ENCODE measurements at places on chromosomes 3 and 15.

- peak; percentile 77 for DNase-seq
Measured at GRCh38 chr3:195859061-195859845, 47.5 kb upstream of the MUC4 start.

DNA sequence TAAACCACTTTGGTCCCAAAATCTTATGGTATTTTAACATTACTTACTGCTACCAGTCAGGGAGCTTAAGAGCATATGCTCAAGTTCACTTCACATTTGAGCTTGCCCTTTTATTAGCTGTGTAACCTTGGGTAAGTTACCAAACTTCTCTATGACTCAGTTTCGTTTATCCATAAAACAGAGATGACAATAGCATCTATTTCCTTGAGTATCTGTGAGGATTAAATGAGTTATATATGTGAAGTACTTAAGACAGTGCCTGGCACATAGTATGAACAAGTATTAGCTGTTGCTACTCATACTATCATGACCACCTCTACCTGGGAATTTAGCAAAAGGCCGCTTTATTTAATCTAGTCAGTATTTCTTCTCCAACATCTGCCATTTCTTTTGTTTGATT lies 5.9 kb downstream of the ATOSA start:
- DNase-seq: no peak

DNA sequence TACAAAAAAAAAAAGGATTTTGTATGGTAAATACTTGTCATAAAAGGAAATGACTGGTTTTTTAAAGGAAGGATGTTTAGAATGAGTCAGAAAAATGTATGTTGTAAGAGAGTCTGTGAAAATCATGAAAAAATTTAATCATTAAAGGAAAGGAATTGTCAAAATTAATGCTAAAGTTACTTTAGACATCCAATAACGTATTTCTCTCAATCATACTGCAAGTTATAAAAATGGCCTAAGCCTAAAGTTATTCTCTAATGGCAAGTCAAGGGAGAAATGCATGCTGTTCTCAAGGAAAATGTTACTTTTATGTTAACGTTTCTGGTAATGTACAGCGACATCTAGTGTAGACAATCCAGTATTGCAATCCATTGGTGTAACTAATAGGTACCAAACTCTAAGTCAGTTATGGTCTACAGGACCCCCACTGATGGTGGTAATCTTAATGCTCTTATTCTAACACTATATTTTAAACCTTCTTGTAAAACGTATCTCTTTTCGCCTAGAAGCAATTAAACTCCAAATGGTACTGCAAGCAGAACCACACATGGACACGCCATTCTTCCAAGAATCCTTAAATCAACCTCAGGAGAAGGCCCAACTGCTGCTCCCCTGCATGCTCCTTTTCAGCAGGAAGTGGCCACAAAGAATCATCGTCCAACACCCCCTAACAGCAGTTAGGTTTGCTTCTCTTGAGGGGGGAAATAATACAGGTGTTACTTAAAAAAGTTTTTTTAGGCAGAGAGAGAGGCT lies 35.2 kb downstream of the NCEH1 start:
- DNase-seq: peak; percentile 80

DNA sequence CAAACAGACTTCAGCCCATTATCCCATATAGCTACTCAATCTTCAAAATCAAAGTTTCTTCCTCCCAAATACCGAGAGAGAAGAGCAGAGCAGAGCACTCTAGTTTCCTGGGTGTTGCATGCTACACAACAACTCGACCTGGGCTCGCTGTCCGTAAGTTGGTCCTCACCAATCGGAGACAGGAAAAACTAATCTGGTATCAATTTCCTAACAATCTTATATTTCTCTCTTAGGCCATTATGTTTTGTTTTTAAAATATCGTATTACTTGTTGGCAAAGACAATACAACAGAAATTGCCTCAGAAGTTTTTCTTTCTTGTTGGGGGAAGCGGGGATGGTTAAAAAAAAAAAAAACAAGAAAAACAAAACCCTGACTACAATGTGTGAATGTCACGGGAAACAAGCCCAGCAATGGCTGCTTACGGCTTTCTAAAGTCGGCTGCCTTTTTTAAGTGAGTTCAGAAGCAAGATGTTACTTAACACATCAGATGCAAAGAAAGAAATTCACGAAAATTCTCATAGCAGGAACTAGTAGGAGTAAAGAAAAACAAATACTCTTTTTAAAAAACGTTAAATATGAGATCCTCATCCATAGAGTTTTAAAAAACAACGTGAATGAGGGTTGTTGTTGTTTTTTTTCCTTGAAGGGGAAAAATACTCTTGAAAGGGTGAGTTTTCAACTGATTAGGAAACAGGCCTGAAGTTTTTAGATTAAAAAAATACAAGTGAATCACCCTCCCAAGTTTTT lies 1.9 kb downstream of the VGLL4 start:
- peak; percentile 76 for DNase-seq

DNA sequence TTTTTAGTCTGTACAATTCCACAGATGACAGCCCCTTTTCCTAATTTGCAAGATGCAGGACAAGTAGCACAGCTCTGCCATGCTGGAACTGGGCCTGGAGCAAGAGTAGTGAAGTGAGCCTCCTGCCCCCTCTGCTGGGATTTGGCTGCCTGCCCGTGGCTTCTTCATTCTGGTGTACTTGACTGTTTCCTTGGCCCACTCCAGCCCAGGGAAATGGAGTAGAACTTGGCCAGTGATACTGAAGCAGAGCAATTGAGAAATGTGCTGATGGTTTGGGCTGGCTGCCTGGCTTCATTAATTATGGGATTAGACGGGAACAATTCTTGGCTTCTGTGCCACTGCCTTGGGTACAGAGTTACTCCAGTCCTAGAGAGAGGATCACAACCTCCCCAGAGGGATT lies 2.8 kb downstream of the GPD1L start:
- peak; percentile 28 for DNase-seq

DNA sequence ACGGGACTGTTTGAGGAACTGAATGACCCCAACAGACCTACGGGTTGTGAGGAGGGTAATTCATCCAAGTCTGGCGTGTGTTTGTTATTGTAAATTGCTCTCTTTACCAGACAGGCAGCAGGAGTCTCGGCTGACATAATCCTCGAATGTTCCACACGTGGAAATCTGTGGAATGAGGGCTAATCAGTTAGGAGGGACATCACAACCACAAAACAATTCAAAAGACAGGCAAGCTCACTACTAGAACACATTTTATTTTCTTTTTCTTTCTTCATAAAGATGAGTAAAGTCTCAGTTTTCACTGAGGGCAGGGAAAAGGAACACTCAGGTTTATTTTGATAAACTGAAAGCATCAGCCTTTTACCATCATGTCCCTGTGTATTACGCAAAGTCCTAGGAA lies 53.8 kb downstream of the GRK7 start:
- no peak for DNase-seq

DNA sequence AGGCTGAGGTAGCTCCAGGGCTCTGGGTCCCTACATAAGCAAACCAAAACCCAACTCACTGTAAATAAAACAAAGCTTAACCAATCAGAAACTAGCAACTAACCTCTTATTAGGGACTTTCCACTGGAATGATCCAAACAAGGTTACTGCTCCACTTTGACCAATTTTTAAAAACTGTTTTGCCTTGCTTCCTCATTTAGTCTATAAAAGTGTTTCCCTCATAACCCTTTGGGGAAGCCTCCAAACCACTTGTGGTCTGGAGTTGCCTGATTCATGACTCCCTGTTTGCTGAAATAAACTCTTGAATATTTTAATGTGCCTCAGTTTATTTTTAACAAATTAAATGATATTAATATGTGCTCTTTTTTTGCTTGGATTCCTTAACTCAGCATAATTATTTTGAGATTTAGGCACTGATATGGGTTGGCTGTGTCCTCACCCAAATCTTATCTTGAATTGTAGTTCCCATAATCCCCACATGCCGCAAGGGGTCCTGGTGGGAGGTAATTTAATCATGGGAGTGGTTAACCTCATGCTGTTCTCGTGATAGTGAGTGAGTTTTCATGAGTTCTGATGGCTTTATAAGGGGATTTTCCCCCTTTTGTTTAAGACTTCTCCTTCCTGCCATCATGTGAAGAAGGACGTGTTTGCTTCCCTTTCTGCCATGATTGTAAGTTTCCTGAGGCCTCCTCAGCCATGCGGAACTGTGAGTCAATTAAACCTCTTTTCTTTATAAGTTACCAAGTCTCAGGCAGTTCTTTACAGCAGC lies 90.6 kb downstream of the CD200R1L start:
- DNase-seq: no peak

DNA sequence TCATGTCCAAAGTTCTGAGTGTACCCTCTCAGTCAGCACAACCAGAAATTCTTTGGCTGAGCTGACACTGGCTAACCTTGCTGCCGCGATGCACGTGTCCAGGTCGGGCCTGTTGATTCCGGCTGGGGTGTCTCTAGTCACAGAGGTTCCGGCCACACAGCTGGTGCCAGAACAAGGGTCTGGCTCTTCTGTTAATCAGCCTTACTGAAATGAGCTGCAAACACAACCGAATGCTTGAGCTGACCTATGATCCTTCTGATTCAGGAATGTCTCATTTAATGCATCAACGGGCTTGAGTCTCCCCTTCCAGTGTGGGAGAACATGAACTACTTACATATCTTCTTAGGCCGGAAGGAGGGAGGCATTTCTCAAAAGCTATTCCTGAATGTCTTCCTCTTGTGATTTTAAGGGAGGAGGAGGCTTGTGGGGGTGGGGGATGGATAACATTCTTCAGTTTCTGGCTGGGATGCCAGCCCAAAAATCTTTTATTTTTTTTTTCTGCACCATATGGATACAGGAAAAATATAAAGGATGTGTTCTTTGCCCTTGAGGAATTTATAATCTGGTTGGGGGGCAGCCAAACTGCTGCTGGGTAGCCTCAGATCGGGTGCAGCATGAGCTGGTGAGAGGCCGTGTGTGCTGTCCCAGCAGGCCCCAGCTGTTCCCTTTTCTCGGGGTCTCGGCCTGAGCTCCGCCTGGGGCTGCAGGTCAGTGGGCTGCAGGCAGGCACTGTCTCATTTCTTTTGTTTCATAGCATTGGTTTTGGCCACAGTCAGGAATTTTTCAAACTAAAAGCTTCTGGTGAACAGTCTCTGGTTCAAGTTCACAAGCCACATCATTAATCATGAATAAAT lies 319.1 kb upstream of the TBL1XR1 start:
- DNase-seq: peak; percentile 56

DNA sequence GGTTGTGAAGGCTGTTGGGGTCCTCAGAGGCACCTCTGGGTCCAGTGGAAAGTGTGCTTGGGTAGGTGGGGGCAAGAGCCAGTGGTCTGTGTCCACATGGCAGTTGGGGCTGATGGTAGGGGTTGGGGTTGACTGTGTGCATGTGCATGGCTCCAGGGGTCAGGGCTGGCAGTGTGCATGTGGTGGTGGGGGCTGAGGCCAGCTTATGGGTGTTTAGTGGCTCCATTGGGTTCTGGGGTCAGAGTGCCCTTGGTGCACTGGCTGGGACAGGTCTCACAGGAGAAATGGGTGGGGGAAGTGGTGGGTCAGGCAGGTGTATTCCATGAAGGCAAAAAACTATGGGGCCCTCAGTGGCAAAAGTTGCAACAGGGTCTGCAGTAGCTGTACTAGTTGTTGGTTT lies 97.9 kb downstream of the EDEM1 start:
- DNase-seq: no peak

GRCh38 chr3:42742259-42742658 lies 30.8 kb downstream of the CCDC13 start:
- no peak for DNase-seq

DNA sequence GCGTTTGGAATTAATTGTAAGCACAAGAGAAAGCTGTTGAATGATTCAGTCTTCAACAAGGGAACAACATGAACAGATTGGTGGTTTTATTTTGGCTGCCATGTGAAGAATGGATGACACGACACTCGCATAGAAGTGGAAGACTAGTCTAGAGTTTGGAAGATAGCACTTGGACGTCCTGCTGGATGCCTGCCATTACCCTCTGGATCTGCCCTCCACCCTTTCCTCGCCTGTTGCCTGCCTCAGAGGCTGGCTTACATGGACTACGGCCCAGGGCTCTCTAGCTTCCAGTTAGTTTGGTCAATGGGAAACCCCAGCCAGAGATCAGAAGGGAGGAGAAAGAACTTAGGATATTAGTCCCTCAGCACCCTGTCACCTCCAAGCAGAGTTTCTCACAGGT lies 493.5 kb downstream of the FHIT start:
- DNase-seq: no peak

DNA sequence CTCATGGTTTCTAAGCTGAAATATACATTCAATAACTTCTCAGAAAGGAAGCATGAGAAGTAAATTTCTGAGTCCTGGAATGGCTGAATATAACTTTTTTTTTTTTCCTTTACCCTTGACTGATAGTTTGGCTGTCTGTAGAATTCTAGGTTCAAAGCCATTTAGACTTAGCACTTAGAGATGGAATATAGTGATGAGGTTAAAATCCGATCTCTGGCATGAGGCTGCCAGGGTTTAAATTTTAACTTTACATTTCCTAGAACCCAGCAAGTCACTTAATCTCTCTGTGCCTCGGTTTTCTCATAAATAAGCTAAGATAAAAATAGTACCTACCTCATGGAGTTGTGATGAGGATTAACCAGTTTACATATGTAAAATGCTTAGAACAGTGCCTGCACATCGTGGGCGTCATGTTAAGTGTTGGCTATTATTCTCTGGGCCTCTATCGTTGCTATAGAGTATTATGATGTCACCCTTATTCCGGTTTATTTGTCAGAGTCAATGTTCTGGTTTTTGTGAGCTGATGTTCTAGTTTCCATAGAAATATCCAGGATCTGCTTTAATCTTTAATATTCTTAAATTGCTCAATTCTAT lies 199.8 kb upstream of the TLE3 start:
- no peak for DNase-seq

- no peak for DNase-seq
Measured at GRCh38 chr3:83039422-83039821, 1278.0 kb upstream of the GBE1 start.

GRCh38 chr3:108598375-108598774 lies 8.9 kb downstream of the DZIP3 start:
- DNase-seq: no peak

DNA sequence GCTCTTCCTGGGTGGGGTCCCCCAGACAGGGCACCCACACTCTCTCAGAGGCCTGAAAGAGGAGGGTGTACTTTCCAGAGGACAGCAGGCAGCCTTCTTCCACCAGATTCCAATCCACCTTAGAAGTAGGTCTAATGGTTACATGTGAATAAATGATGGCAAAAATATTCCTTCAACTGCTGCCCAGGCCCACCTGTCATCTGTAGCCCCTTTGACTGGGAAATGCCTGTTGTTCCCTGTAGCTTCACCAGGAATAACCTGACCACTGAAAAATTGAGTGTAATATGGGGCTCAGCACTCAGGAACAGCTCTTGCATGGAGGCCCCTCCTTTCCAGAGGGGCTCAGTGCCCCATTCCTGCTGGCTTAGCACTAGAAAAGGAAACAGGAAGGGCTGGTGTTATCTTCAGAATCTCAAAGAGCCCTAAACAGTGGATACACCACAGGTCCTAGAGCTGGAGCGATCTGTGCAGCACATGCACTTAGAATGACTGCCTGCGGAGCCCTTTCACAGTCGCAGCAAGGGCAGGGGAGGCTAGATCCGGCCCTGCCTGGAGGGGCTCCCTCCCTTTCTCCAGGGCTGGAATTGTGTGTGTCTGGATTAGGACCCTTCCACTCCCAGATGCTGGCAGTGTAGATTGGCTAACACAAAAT lies 32.1 kb downstream of the SLC22A14 start:
- no peak for DNase-seq

Measured in endothelial cell of umbilical vein (primary cell).